ENCODE measurements at places on chromosomes 1 and 21.

DNA sequence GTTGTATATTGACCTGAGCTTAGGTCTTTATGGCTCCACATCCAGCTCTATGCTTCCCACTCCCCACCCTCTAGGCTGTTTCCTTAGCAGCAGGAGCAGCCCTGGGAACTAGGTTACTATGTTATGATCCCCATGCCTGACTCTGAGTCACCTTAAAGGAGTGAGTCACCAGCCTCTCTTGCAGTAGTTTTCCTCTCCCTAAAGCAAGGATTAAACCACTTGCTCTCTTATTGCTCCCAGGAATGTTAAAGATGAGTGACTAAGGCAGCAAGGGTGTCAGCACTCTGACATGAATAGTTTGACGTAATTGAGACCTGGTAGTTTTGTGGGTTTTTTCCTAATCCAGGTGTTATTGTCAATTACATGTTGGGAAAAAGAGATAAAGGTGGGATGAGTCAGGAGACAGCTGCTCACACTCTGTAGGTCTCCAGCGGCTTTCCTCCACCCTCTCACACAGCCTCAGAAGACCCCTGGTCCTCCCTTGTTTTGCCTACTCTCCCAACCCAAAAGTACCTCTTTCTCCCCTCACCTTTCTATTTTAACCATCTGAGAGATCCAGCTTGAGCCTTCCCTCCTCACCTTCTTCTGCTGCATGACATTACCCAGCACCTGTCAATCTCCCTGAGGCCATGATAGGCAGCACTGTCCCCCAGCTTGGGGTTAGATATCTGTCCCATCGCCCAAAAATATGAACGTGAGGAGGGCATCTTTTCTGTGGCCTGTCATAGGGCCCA, 369.1 kb upstream of the VAMP3 start:
- no peak for DNase-seq

DNA sequence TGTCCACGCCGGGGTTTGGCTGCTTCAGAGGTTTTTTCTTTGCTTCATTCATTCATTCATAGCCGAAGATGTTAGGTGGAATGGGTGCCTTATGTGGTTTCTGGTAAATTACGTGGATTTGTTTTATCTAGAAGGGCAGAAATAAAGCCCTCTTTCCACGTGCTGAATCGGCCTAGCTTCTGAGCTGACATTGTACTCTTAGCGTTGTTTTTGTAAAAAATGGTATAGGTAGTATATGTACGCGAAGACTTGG, 1.5 kb downstream of the GALNT2 start:
- no peak for DNase-seq

GRCh38 chr1:116322752-116323405, 50.2 kb upstream of the ATP1A1 start:
- DNase-seq: no peak

DNA sequence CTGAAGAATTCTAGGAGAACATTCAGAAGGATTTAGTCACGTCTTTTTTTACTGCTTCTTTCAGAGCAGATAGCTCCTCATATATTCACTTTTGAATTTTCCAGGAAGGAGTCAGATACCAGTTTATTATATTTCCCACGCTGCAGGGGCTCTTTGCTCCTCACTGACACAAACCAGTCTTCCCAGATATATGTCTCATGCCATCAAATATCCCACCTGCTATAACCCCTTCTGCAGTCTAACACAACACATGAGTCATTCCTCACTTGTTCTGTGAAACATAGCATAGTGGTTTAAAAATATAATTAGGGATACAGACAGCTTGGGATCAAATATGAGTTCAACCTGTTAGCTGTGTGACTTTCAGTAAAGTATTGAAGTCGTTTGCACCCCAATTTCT, 251.7 kb upstream of the DPYD start:
- DNase-seq: no peak

All from stimulated activated naive B cell treated with anti-CD40 and anti-IgM and Interleukin-4, amounts not matched to agents 10 μg/mL and 1 μg/mL and 100 μg/mL, for 72 hours (primary cell).